Glutamatergic neuron (in vitro differentiated cells): ENCODE measurements at places on chromosomes 11 and 22. TPM values are rescaled to one million over a fixed set of nuclear protein-coding genes. Genes with fewer than 3 reads are reported as not detected.

CD151 gene
- 346 TPM for total RNA-seq

CASTOR1 gene
- 4.5 TPM for total RNA-seq

TMPRSS5 gene
- 1.3 TPM for total RNA-seq

SLC22A25 gene
- not detected for total RNA-seq

UBQLNL gene
- not detected for total RNA-seq

OR52A1 gene
- not detected for total RNA-seq

ART5 gene
- not detected for total RNA-seq

JHY gene
- 2.9 TPM for total RNA-seq

SLC43A3 gene
- 10.8 TPM for total RNA-seq

POU2AF2 gene
- not detected for total RNA-seq

ESAM gene
- 0.54 TPM for total RNA-seq

KCNK4 gene
- total RNA-seq = 0.47 TPM

SERGEF gene
- total RNA-seq = 42.5 TPM

OR8G5 gene
- not detected for total RNA-seq

RIMBP3C gene
- 0.22 TPM for total RNA-seq

PELI3 gene
- 7.7 TPM for total RNA-seq

SLC16A8 gene
- not detected for total RNA-seq

BCO2 gene
- 2.6 TPM for total RNA-seq

MYO7A gene
- 11.6 TPM for total RNA-seq

MMP1 gene
- not detected for total RNA-seq

APOL3 gene
- not detected for total RNA-seq

ADM2 gene
- 37.6 TPM for total RNA-seq

GRIA4 gene
- 13.6 TPM for total RNA-seq

YPEL4 gene
- 16.9 TPM for total RNA-seq

ZC3H12C gene
- total RNA-seq = 60.6 TPM

MB gene
- not detected for total RNA-seq

ACTN3 gene
- 2.0 TPM for total RNA-seq

CCDC87 gene
- 0.51 TPM for total RNA-seq

SAA1 gene
- total RNA-seq = not detected

SYCE3 gene
- not detected for total RNA-seq

SCN3B gene
- 118 TPM for total RNA-seq

DEFB131B gene
- total RNA-seq = not detected

LRRC74B gene
- not detected for total RNA-seq

HTR3B gene
- not detected for total RNA-seq

OR5P2 gene
- not detected for total RNA-seq

OR10W1 gene
- total RNA-seq = not detected
